Endodermal cell (in vitro differentiated cells): ENCODE measurements at places on chromosomes 16 and 17.

GRCh38 chr16:27752241-27752640 lies 202.3 kb downstream of the KATNIP start:
- no peak overlapping the region for H3K27ac ChIP-seq
- no peak overlapping the region for H3K4me3 ChIP-seq
- no peak for DNase-seq
- H3K27me3 ChIP-seq = no peaks in the 10 kb centered on the region
- no peaks in the 10 kb centered on the region for H3K4me1 ChIP-seq
- H3K36me3 ChIP-seq = peaks cover 8% of the 10 kb centered on the region

DNA sequence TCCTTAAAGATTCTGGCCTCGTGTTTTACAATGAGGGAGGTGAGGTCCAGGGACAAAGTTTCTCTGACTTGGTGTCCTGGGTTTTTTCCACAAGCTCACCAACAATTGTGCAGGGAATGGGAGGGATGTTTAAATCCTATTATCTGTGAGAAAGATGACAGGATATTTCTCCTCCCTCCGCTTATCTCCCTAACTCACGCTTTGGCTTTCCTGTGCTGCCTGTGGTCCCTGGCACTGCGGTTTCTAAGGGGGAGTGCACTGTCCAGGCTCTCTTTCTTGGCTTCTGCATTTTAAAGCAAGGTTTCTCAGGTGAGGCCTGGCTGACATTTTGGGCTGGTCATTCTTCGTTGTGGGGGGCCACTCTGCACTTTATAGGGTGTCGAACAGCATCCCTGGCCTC lies 16.4 kb downstream of the GGA3 start:
- peaks cover 50% of the 10 kb centered on the region for H3K36me3 ChIP-seq
- no peaks in the 10 kb centered on the region for H3K27me3 ChIP-seq
- peaks cover 3% of the 10 kb centered on the region for H3K4me1 ChIP-seq

GRCh38 chr16:19817875-19818274 lies 66.8 kb downstream of the GPRC5B start:
- no peak for DNase-seq
- no peak overlapping the region for H3K4me3 ChIP-seq
- no peaks in the 10 kb centered on the region for H3K27me3 ChIP-seq

GRCh38 chr16:32116080-32116479 lies 137.0 kb upstream of the TP53TG3D start:
- H3K27me3 ChIP-seq = no peaks in the 10 kb centered on the region
- no peak for DNase-seq
- no peak overlapping the region for H3K27ac ChIP-seq
- H3K4me3 ChIP-seq = no peak overlapping the region

DNA sequence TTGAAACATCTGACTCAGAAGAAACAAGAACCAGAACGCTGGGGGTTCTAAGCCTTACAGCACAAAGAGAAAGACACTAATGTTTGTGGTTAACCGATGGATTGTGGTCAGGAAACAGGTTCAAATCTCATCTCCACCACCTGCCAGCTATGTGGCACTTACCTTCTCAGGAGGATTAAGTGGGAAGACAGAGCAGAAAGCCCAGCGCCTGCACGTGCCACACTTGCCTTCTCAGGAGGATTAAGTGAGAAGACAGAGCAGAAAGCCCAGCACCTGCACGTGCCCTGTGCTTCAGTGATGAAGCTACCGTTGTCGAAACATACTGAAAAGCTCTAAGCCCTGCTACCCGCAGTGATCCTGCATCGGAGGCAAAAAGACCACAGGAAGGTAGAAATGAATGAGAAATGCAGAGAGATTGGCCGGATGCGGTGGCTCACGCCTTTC lies 90.6 kb downstream of the NXN start:
- peaks cover 46% of the 10 kb centered on the region for H3K36me3 ChIP-seq
- no peak for DNase-seq
- no peaks in the 10 kb centered on the region for H3K4me1 ChIP-seq
- H3K27ac ChIP-seq = no peak overlapping the region
- no peaks in the 10 kb centered on the region for H3K27me3 ChIP-seq

GRCh38 chr16:86984343-86984742 lies 332.8 kb downstream of the C16orf95 start:
- no peak for DNase-seq
- H3K27ac ChIP-seq = no peak overlapping the region
- no peaks in the 10 kb centered on the region for H3K36me3 ChIP-seq
- H3K4me3 ChIP-seq = no peak overlapping the region

DNA sequence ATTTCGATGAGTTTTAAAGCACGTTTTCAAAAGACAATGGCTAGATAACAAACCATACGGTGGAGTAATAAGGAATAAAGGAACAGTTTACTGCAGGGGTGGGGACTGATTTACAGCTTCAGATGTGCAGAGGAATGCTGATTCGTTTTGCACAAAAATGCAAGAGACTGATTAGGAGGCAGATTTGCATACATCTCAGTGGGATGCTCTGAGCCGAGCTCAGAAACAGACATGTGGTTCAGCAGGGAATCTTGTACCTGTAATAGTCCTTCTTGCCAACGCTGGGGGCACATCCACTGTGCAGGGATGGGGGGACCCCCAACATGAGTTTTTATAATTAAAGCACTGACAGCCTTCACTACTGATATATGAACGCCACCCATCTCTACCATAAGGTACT lies 308.0 kb downstream of the GRIN2A start:
- no peak overlapping the region for H3K4me3 ChIP-seq
- H3K4me1 ChIP-seq = no peaks in the 10 kb centered on the region
- no peaks in the 10 kb centered on the region for H3K27me3 ChIP-seq
- no peaks in the 10 kb centered on the region for H3K36me3 ChIP-seq
- no peak for DNase-seq

DNA sequence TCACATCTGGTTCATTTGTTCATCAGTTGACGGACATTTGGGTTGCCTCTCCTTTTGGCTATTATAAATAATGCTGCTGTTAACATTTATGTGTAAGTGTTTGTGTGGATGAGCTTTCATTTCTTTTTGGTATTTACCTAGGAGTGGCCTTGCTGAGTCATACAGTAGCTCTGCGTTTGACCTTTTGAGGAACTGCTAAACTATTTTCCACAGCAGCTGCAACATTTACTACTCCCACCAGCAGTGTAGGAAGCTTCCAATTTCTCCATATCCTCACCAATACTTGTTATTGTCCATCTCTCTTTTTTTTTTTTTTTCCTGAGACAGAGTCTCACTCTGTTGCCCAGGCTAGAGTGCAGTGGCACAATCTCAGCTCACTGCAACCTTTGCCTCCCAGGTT lies 20.7 kb upstream of the PLCG2 start:
- H3K27me3 ChIP-seq = no peaks in the 10 kb centered on the region
- H3K4me1 ChIP-seq = no peaks in the 10 kb centered on the region
- DNase-seq = no peak
- no peaks in the 10 kb centered on the region for H3K36me3 ChIP-seq
- no peak overlapping the region for H3K4me3 ChIP-seq
- no peak overlapping the region for H3K27ac ChIP-seq

DNA sequence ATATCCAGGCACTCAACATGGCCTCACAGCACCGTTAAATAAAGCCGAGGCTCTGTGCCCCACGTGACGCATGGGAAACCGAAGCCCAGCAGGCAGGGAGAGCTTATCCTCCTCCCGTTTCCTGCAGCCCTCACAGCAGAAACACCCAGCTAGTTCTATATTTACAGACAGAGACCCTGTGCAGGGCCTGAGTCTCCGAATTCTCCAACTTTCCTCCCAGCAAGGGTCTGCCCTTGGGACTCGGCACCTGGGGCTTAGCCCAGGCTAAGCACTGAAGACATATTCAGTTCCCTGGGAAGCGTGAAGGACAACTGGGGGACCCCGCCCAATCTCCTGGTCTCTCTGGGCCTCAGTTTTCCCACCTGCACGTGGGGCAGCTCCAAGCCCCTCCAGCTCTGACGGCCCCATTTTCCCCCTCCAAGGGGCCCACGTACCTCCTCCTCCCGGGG lies 29.2 kb downstream of the TRPV3 start:
- peaks cover 23% of the 10 kb centered on the region for H3K4me1 ChIP-seq
- peak overlapping the region; percentile 68 for H3K27ac ChIP-seq
- H3K36me3 ChIP-seq = peaks cover 15% of the 10 kb centered on the region
- DNase-seq = no peak

GRCh38 chr17:37239690-37240334 lies 136.0 kb upstream of the C17orf78 start:
- H3K4me1 ChIP-seq = peaks cover 2% of the 10 kb centered on the region
- no peak overlapping the region for H3K27ac ChIP-seq
- no peaks in the 10 kb centered on the region for H3K27me3 ChIP-seq
- H3K4me3 ChIP-seq = no peak overlapping the region
- DNase-seq = no peak
- H3K36me3 ChIP-seq = peaks cover 80% of the 10 kb centered on the region

DNA sequence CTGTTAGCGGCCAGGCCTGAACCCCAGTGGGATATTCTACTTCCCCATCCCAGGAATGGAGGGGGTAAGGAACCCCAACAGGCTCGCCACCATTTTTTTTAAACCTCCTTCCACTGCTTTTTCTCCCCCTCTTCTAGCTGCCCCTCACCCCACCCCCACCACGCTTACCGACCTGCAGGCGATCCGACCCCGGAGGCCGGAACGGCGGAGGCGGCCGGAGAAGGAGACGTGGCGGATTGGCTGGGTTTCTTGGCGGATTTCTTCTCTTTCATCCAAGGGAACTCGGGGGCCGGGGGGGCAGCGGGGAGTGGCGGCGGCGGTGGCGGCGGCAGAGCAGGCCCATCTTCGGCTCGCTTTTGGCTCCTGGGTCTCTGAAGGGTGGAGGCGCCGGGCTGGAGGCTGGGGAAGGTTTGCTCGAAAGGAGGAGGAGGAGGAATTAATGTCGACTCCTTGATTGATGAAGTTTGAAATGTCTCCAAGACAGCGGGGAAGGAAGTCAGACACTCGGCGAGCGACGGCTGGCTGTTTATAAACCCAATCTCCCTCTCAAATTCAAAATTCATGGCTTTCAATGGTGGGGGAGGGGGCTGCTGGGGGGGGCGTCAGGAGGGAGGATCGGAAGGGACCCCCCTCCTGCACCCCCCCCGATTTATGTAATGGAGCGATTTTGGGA lies 424 bp downstream of the HOXB2 start:
- H3K27ac ChIP-seq = peak overlapping the region; percentile 95
- no peaks in the 10 kb centered on the region for H3K36me3 ChIP-seq
- DNase-seq = peak; percentile 90
- H3K27me3 ChIP-seq = peaks cover 100% of the 10 kb centered on the region
- peaks cover 10% of the 10 kb centered on the region for H3K4me1 ChIP-seq

GRCh38 chr17:52027620-52028295 lies 130.8 kb downstream of the CA10 start:
- no peak for DNase-seq
- peaks cover 3% of the 10 kb centered on the region for H3K4me1 ChIP-seq
- H3K4me3 ChIP-seq = no peak overlapping the region
- H3K36me3 ChIP-seq = no peaks in the 10 kb centered on the region

DNA sequence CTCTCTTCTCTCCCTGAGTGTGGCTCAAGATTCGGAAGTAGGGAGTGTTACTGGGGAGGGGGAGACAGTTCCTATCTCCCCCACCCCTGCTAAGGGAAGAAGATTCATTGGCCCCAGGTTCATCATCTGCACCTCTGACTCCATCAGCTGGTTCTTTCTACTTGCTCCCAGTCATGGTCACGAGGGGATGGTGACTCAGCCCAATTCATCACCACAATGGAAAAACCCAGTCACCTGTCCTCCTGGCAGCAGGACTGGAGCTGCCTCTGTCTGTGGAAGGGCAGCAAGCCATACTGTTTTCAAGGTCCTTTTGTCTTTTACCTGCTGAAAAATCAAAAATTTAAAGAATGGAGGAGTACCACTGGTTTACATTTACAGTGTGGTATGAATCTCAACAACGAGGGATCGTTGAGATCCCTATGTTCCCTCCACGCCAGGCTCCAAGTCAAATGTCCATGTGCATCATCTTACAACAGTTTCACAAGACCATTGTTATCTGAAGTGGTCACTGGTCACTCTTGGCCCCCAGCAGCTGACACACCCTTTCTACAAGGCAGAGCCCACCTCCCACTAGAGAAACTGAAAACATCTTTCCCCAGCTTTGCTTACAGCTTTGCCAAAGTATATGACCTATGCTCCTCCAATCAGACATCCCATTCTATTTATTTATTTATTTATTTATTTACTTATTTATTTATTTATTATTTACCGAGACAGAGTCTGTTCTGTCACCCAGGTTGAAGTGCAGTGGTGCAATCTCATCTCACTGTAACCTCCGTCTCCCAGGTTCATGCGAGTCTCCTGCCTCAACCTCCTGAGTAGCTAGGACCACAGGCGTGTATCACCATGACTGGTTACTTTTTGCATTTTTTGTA lies 40.4 kb upstream of the NDRG4 start:
- H3K4me3 ChIP-seq = no peak overlapping the region
- H3K27me3 ChIP-seq = peaks cover 12% of the 10 kb centered on the region
- H3K36me3 ChIP-seq = no peaks in the 10 kb centered on the region
- no peak for DNase-seq
- H3K27ac ChIP-seq = no peak overlapping the region
- H3K4me1 ChIP-seq = peaks cover 3% of the 10 kb centered on the region

- no peaks in the 10 kb centered on the region for H3K36me3 ChIP-seq
- H3K4me1 ChIP-seq = peaks cover 8% of the 10 kb centered on the region
- H3K27me3 ChIP-seq = no peaks in the 10 kb centered on the region
- H3K4me3 ChIP-seq = no peak overlapping the region
These were observed 19.9 kb downstream of the PLEKHG4 start for GRCh38 chr16:67299269-67299668.

GRCh38 chr16:85136213-85136701 lies 24.0 kb upstream of the CIBAR2 start:
- no peak overlapping the region for H3K27ac ChIP-seq
- H3K4me1 ChIP-seq = no peaks in the 10 kb centered on the region
- no peak for DNase-seq
- no peaks in the 10 kb centered on the region for H3K27me3 ChIP-seq
- H3K4me3 ChIP-seq = no peak overlapping the region

DNA sequence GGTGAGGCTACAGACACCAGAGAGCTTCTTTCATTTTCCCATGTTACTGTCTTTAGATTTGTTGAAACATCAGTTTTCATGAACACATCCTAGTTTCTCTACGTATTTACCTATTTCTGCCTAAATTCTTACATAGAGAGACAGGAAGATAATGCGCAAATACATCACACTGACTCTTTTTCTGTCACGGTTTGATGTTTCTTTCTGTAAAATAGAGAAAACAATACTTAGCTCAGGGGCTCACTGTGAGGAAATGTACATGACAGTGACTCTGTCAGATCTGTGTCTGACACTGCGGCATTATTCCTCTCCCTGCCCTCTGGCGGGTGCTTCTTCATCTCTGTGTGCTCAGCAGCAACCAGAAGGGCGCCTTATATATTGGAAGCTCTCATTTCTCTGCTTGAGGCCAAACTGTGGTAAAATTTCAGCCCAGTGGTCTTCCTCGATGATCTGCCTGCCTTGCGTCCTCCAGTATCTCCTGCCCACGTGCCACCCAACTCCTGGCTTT lies 264.1 kb downstream of the PHKB start:
- no peak overlapping the region for H3K4me3 ChIP-seq
- H3K27me3 ChIP-seq = no peaks in the 10 kb centered on the region
- no peaks in the 10 kb centered on the region for H3K4me1 ChIP-seq
- H3K27ac ChIP-seq = no peak overlapping the region
- H3K36me3 ChIP-seq = no peaks in the 10 kb centered on the region

DNA sequence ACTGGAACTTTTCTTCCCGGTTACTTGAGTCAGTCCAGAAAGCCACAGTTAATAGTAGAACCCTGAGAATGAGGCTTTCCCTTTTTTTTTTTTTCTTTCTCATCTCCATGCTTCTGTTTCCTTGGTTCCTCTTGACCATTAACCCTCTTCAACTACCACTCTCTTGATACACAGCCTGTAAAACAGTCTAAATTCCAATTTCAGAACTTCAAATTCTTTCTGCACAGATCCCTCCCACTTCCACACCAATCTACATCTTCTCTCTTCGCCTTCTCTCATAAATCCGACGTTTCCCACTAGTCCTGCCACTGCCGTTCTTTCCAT lies 588 bp downstream of the METTL16 start:
- no peaks in the 10 kb centered on the region for H3K27me3 ChIP-seq
- H3K4me1 ChIP-seq = no peaks in the 10 kb centered on the region
- H3K27ac ChIP-seq = peak overlapping the region; percentile 96
